Activated naive CD8-positive, alpha-beta T cell treated with anti-CD3 and anti-CD28 coated beads, Interleukin-2, amount 10 ng/mL, durations not matched to agents 7 days and 5 days (primary cell): ENCODE measurements at places on chromosomes 4 and X. TPM values are rescaled to one million over a fixed set of nuclear protein-coding genes. Genes with fewer than 3 reads are reported as not detected.
A peak's percentile ranks its signal among the peaks of the same experiment; 100 is the strongest.

GRCh38 chr4:143207555-143207954 is 22.8 kb downstream of the USP38 start:
- no peak overlapping the region for H3K4me3 ChIP-seq
- H3K27me3 ChIP-seq = no peaks in the 10 kb centered on the region
- H3K27ac ChIP-seq = no peak overlapping the region
- no peaks in the 10 kb centered on the region for H3K4me1 ChIP-seq
- no peak for DNase-seq
- H3K36me3 ChIP-seq = peaks cover 20% of the 10 kb centered on the region

GRCh38 chr4:85909851-85910250 is 434.9 kb downstream of the ARHGAP24 start:
- DNase-seq = no peak
- H3K36me3 ChIP-seq = no peaks in the 10 kb centered on the region
- no peaks in the 10 kb centered on the region for H3K4me1 ChIP-seq
- H3K27me3 ChIP-seq = no peaks in the 10 kb centered on the region

DNA sequence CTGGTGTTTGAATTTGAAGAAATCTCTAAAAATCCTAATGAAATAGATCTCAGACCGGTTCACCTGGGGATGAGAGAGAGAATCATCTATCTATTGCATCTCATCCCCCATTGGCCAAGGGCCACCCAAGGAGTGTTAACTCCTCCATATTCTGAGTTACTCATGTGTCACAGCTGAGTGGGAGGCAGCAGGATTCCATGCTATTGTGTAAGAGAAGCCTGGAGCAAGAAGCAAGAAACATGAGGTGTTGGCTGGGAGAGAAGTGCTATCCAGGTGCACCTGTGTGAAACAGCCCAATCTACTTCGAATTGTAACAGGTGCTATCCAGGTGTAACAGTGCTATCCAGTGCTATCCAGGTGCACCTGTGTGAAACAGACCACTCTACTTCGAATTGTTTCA is 150.3 kb upstream of the MAOA start:
- no peak overlapping the region for H3K27ac ChIP-seq
- H3K27me3 ChIP-seq = no peaks in the 10 kb centered on the region
- no peak overlapping the region for H3K4me3 ChIP-seq
- H3K36me3 ChIP-seq = no peaks in the 10 kb centered on the region

- H3K27me3 ChIP-seq = no peaks in the 10 kb centered on the region
- H3K36me3 ChIP-seq = no peaks in the 10 kb centered on the region
- H3K4me3 ChIP-seq = no peak overlapping the region
- no peak for DNase-seq
- H3K4me1 ChIP-seq = no peaks in the 10 kb centered on the region
Observed at GRCh38 chr4:94304365-94304971, 38.2 kb downstream of the HPGDS start.

GRCh38 chrX:153471663-153472280 is 1.4 kb upstream of the HAUS7 start:
- H3K36me3 ChIP-seq = no peaks in the 10 kb centered on the region
- no peak overlapping the region for H3K4me3 ChIP-seq
- no peak for DNase-seq
- H3K27me3 ChIP-seq = no peaks in the 10 kb centered on the region
- no peak overlapping the region for H3K27ac ChIP-seq

DNA sequence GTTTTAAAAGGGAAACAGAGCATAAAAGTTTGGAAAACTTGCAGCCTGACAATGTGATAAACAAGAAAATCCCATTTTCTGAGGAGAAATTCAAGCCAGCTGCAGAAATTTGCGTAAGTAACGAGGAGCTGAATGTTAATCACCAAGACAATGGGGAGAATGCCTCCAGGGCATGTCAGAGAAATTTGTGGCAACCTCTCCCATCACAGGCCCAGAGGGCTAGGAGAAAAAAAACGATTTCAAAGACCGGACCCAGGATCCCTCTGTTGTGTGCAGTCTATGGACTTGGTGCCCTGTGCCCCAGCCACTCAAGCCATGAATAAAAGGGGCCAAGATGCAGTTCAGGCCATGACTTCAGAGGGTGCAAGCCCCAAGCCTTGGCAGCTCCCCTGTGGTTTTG is 355.4 kb upstream of the NDST3 start:
- H3K4me1 ChIP-seq = no peaks in the 10 kb centered on the region
- no peaks in the 10 kb centered on the region for H3K27me3 ChIP-seq
- H3K36me3 ChIP-seq = no peaks in the 10 kb centered on the region
- DNase-seq = no peak
- no peak overlapping the region for H3K27ac ChIP-seq

GRCh38 chr4:71472946-71473345 is 134.1 kb downstream of the SLC4A4 start:
- no peak overlapping the region for H3K4me3 ChIP-seq
- no peak for DNase-seq
- no peaks in the 10 kb centered on the region for H3K4me1 ChIP-seq
- H3K36me3 ChIP-seq = no peaks in the 10 kb centered on the region
- H3K27me3 ChIP-seq = no peaks in the 10 kb centered on the region

- H3K36me3 ChIP-seq = no peaks in the 10 kb centered on the region
- H3K27ac ChIP-seq = peak overlapping the region; percentile 58
- DNase-seq = peak; percentile 32
- H3K27me3 ChIP-seq = no peaks in the 10 kb centered on the region
- peaks cover 11% of the 10 kb centered on the region for H3K4me1 ChIP-seq
Observed at GRCh38 chrX:39491548-39492297, 606.0 kb downstream of the BCOR start.

DNA sequence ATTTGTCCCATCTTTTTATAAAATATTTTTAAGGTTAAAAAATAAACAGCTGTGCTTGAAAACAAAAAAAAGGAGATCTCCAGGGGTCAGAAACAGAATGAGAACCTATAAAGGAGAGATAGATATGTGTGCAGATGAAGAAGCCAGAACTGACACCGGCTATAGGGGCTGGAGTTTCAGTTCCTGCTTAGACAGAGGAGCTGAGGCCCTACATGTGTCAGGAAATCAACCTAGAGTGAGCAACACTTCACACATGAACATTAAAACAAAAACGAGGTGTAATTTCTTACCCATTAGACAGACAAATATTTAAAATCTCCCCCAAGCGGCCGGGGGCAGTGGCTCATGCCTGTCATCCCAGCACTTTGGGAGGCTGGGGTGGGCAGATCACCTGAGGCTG is 17.8 kb upstream of the HUWE1 start:
- no peaks in the 10 kb centered on the region for H3K27me3 ChIP-seq
- H3K4me3 ChIP-seq = no peak overlapping the region
- H3K4me1 ChIP-seq = no peaks in the 10 kb centered on the region
- H3K27ac ChIP-seq = no peak overlapping the region

- H3K36me3 ChIP-seq = no peaks in the 10 kb centered on the region
- no peak overlapping the region for H3K27ac ChIP-seq
- no peaks in the 10 kb centered on the region for H3K27me3 ChIP-seq
- H3K4me1 ChIP-seq = peaks cover 5% of the 10 kb centered on the region
- DNase-seq = no peak
- no peak overlapping the region for H3K4me3 ChIP-seq
Observed at GRCh38 chrX:44244008-44244407, 99.5 kb downstream of the EFHC2 start.

Gene CFAP47
- total RNA-seq = not detected

Gene ELOVL6
- total RNA-seq = 14.6 TPM

- no peak for DNase-seq
- H3K4me3 ChIP-seq = no peak overlapping the region
- H3K27me3 ChIP-seq = no peaks in the 10 kb centered on the region
- peak overlapping the region; percentile 43 for H3K27ac ChIP-seq
Observed at GRCh38 chrX:150873616-150874015, 24.9 kb downstream of the CD99L2 start.

- H3K4me1 ChIP-seq = peaks cover 37% of the 10 kb centered on the region
- H3K36me3 ChIP-seq = peaks cover 46% of the 10 kb centered on the region
- no peaks in the 10 kb centered on the region for H3K27me3 ChIP-seq
- DNase-seq = peak; percentile 87
- H3K4me3 ChIP-seq = peak overlapping the region; percentile 90
Observed at GRCh38 chrX:1661048-1661921, 46.4 kb downstream of the ASMT start.

Gene CLNK
- total RNA-seq = not detected

Gene RAB33A
- 30.7 TPM for total RNA-seq

- no peaks in the 10 kb centered on the region for H3K36me3 ChIP-seq
- no peaks in the 10 kb centered on the region for H3K4me1 ChIP-seq
- DNase-seq = no peak
- H3K27me3 ChIP-seq = no peaks in the 10 kb centered on the region
- H3K4me3 ChIP-seq = no peak overlapping the region
Observed at GRCh38 chr4:39587881-39588280, 50.8 kb downstream of the SMIM14 start.

Gene F11
- not detected for total RNA-seq

GRCh38 chr4:152360045-152360410 is 175.9 kb downstream of the FBXW7 start:
- peaks cover 12% of the 10 kb centered on the region for H3K36me3 ChIP-seq
- peaks cover 1% of the 10 kb centered on the region for H3K4me1 ChIP-seq
- no peak overlapping the region for H3K4me3 ChIP-seq

GRCh38 chrX:83510510-83511062 is 2.5 kb downstream of the POU3F4 start:
- no peak overlapping the region for H3K27ac ChIP-seq
- DNase-seq = no peak
- H3K4me3 ChIP-seq = peak overlapping the region; percentile 1
- peaks cover 5% of the 10 kb centered on the region for H3K4me1 ChIP-seq
- peaks cover 2% of the 10 kb centered on the region for H3K36me3 ChIP-seq

DNA sequence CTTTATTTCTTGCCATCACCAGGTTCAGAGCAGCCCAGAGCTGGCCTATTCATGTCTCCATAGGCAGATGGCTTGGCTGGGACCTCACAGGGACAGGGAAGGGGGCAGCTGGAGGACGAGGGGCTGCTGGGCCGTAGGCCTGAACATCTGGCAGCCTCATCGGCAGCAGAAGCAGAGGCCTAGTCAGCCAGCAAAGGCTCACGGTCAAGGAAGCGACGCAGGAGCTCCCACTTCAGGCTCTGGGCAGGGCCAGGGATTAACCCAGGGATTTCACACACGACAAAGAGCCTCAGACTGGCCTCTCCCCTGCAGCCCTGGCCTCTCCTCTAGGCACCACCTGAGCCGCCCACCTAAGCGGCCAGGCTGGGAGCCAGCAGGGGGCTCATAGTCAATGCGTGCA is 46.0 kb upstream of the MAN2B2 start:
- peaks cover 6% of the 10 kb centered on the region for H3K27me3 ChIP-seq
- no peaks in the 10 kb centered on the region for H3K4me1 ChIP-seq
- H3K27ac ChIP-seq = no peak overlapping the region
- no peak overlapping the region for H3K4me3 ChIP-seq
- H3K36me3 ChIP-seq = no peaks in the 10 kb centered on the region
